ENCODE measurements at places on chromosomes 3 and 15. TPM values are rescaled to one million over a fixed set of nuclear protein-coding genes. Genes with fewer than 3 reads are reported as not detected.

The MGLL gene
- total RNA-seq = 58.0 TPM

GRCh38 chr3:10238345-10239183 is 9.7 kb upstream of the TATDN2 start:
- H3K27me3 ChIP-seq = no peaks in the 10 kb centered on the region
- no peak overlapping the region for H3K27ac ChIP-seq
- no peaks in the 10 kb centered on the region for H3K36me3 ChIP-seq
- DNase-seq = no peak
- H3K4me3 ChIP-seq = no peak overlapping the region

- H3K36me3 ChIP-seq = peaks cover 18% of the 10 kb centered on the region
- H3K27me3 ChIP-seq = no peaks in the 10 kb centered on the region
- no peak overlapping the region for H3K4me3 ChIP-seq
- no peak overlapping the region for H3K27ac ChIP-seq
- peaks cover 75% of the 10 kb centered on the region for H3K4me1 ChIP-seq
Observed at GRCh38 chr3:39814007-39814406, 4.6 kb downstream of the MYRIP start.

DNA sequence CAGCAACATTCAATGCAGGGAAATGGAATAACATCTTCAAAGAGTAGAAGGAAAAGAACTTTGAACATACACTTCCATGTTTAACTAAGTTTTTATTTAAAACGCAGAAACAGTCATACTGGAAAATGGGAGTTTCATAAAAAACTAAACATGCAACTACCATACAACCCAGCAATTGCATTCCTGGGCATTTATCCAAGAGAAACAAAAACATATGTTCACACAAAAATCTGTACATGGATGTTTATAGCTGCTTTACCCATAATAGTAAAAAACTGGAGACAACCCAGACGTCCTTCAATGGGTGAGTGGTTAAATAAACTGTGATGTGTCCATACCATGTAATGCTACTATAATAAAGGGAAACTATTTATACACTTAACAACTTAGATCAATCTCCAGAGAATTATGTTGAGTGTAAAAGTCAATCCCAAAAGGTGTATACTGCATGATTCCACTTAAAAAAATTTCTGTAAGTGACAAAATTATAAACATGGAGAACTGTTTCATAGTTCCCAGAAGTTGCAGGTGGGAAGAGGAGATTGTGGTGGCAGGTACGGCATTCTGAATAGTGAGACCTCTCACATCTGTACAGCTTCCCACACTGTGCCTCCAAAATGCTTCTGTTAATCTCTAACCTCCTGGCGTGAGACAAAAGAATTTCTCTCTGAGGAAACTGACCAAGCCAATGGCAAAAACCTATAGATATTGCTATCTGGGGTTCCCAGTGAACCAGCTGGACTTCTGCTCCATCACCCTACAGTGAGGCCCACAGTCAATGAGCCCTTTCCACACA is 23.1 kb downstream of the ISG20 start:
- DNase-seq = no peak
- no peak overlapping the region for H3K27ac ChIP-seq
- no peaks in the 10 kb centered on the region for H3K36me3 ChIP-seq
- H3K27me3 ChIP-seq = no peaks in the 10 kb centered on the region

The HCN4 gene
- total RNA-seq = not detected

- no peak overlapping the region for H3K4me3 ChIP-seq
- H3K27ac ChIP-seq = no peak overlapping the region
- no peaks in the 10 kb centered on the region for H3K4me1 ChIP-seq
Observed at GRCh38 chr3:184665101-184665500, 46.8 kb downstream of the MAGEF1 start.

DNA sequence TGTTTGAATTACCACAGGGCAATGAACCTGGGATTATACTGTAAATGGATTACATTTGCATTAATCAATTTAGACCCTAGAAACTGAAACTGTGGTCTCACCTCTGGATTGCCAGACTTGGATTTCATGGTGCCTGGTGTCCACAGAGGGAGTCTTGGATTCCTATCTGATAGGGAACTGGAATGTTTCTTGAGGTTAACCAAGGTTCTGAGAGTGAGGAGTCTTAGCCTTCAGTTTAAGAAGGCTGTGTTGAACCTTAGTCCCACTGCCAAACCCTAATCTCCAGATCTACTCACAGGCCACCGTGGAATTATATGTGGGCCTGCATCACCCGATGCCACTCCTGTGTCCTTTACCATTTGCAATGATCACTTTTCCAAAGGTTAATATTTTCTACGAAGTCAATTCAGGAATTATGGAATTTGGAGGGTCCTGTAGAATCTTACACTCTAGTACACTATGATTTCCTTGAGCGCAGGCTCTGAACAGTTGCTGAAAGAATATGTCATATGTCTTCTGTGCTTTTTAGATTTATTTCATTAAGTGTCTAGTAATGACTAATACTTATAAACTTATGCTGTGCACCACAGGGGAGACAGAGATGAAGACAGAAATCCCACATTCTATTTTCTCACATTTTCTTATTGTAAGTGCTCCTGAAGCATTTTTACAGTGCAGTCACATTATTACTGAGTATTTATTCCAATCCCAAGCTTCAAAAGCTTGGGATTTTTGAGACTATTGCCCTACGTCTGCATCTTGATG is 87.9 kb downstream of the EFL1 start:
- no peak overlapping the region for H3K27ac ChIP-seq
- DNase-seq = no peak
- H3K4me3 ChIP-seq = no peak overlapping the region
- no peaks in the 10 kb centered on the region for H3K27me3 ChIP-seq

DNA sequence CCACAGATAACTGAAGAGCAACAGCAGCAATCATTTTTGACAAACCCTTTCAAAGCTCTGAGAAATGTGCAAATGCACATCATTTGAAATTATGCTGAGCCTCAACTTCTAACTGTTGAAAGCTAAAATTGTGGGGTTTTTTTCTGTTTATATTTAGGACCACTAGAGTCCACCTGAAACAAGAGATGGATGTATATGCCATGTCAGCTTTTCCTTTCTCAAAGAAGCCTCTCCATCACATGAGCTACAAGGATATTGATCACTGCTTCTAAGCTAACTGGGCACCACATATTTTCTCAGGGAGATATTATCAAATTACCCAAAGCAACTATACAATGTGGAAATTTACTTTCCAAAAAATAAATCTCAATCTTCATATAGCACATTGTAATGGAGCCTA is 498.6 kb upstream of the ZNF385D start:
- DNase-seq = no peak
- H3K4me3 ChIP-seq = no peak overlapping the region
- H3K27ac ChIP-seq = no peak overlapping the region
- no peaks in the 10 kb centered on the region for H3K36me3 ChIP-seq
- H3K4me1 ChIP-seq = no peaks in the 10 kb centered on the region

GRCh38 chr3:175338775-175339535 is 479.8 kb downstream of the NAALADL2 start:
- no peak overlapping the region for H3K27ac ChIP-seq
- H3K27me3 ChIP-seq = no peaks in the 10 kb centered on the region
- DNase-seq = no peak
- no peaks in the 10 kb centered on the region for H3K4me1 ChIP-seq
- no peaks in the 10 kb centered on the region for H3K36me3 ChIP-seq
- H3K4me3 ChIP-seq = no peak overlapping the region

The MCF2L2 gene
- 12.2 TPM for total RNA-seq

- H3K36me3 ChIP-seq = no peaks in the 10 kb centered on the region
- no peak overlapping the region for H3K4me3 ChIP-seq
- peaks cover 44% of the 10 kb centered on the region for H3K4me1 ChIP-seq
- no peak for DNase-seq
- no peak overlapping the region for H3K27ac ChIP-seq
Observed at GRCh38 chr3:66419036-66419435, 81.8 kb downstream of the LRIG1 start.

The TEX9 gene
- total RNA-seq = 0.94 TPM

DNA sequence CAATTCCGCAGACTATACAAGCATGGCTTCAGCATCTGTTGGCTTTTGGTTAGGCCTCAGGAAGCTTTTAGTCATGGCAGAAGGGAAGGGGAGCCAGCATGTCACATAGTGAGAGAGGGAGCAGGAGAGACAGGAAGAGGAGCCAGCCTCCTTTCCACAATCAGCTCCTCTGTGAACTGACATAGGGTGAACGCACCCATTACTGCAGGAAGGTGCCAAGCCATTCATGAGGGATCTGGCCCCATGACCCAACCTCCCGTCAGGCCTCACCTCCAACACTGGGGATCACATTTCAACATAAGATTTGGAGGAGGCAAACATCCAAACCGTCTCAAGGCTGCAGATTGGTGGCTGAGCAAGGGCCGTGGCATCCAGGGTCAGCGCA is 106.3 kb downstream of the LRRK1 start:
- H3K27ac ChIP-seq = no peak overlapping the region
- DNase-seq = no peak
- peaks cover 96% of the 10 kb centered on the region for H3K36me3 ChIP-seq
- H3K27me3 ChIP-seq = no peaks in the 10 kb centered on the region
- H3K4me1 ChIP-seq = no peaks in the 10 kb centered on the region

DNA sequence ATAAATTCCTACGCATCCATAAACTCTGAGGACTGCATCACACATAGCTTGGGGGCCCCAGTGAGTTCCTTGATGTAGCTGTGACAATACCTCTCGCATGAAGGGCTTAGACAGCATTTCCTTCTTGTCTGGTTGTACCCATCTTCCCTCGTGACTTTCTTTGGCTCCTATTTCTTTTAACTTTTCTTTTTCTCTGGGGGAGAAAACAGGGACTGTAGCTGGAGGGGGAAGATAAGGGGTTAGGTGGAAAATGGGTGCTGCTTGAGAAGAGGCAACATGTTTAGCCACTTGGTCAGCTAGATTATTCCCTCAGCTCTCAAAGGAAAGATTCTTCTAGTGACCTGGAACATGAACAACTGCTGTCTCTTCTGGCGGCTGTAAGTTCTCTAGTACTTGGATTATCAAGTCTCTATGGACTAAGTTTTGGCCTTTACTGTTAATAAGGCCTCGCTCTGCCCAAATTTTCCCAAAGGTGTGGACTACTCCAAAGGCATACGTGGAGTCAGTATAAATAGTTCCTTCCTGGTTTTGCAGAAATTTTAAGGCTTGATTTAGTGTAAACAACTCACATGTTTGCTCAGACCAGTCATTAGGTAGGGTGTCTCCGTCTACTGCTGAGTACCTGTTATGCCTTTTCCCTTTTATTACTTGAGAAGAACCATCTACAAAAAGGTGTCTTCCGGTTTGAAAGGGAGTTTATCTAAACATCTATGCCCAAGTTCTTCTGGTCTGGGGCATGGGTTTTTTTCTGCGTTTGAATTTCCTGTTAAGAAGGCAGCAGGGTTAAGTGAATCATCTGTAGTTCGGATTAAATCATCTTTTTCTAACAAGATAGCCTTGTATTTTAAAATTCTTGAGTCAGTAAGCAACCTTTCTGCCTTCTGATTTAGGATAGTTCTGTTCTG is 21.0 kb upstream of the ATG7 start:
- H3K4me1 ChIP-seq = no peaks in the 10 kb centered on the region
- no peaks in the 10 kb centered on the region for H3K27me3 ChIP-seq
- no peak overlapping the region for H3K4me3 ChIP-seq
- no peaks in the 10 kb centered on the region for H3K36me3 ChIP-seq
- no peak overlapping the region for H3K27ac ChIP-seq

GRCh38 chr3:14210290-14210688 is 31.7 kb downstream of the LSM3 start:
- H3K27me3 ChIP-seq = no peaks in the 10 kb centered on the region
- no peak overlapping the region for H3K4me3 ChIP-seq
- H3K36me3 ChIP-seq = no peaks in the 10 kb centered on the region
- no peak overlapping the region for H3K27ac ChIP-seq
- no peaks in the 10 kb centered on the region for H3K4me1 ChIP-seq

GRCh38 chr3:27544372-27544865 is 60.2 kb upstream of the SLC4A7 start:
- no peak overlapping the region for H3K4me3 ChIP-seq
- no peaks in the 10 kb centered on the region for H3K4me1 ChIP-seq

DNA sequence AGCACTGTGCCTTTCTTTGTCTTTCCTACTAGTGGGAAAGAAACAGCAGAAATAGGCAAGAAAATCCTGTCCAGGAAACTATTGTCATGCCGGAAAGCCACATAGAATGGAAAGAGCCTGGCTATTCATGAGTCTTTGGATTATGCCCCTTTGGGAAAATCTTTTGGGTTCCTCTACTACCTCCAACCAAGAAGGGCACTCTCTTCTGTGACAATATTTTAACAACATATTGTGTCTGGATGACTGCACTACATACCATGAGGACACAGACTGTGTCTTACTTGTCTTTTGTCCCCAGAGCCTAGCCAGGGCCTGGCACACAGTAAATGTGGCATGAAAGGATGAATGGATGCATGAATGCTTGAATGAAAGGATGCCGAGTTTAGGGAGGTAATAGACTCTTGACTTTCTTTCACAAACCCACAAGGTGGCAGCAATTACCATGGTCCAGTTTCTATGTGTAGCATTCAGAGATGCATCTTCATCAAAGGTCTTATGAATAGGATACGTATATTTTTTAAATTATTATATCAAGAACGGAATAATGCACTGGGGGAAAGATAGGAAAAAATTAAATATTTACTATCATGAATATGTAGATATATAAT is 30.3 kb downstream of the ARL14 start:
- no peaks in the 10 kb centered on the region for H3K27me3 ChIP-seq
- H3K36me3 ChIP-seq = no peaks in the 10 kb centered on the region
- no peak overlapping the region for H3K4me3 ChIP-seq
- DNase-seq = peak; percentile 71
- no peak overlapping the region for H3K27ac ChIP-seq

The TRPM1 gene
- total RNA-seq = not detected

GRCh38 chr3:189132839-189133238 is 38.9 kb upstream of the TPRG1 start:
- H3K4me3 ChIP-seq = no peak overlapping the region
- no peaks in the 10 kb centered on the region for H3K27me3 ChIP-seq
- no peak overlapping the region for H3K27ac ChIP-seq

DNA sequence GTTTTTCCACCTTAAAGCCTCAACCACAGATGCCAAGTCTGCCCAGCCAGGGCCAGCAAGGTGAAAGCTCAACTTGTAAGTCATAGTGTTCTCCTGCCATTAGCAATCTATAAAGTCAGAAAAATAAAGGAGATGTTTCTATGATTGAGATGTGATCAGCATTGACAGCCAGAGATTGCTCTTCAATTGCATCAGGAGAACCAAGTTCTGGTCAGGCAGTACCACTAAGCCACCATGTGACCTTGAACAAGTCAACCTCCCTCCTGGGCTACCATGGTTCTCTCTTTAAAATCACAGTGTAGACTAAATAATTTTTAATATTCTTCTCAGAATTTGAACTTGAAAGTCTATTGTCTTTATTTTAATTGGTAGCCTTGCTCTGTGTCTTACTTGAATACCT is 220.3 kb upstream of the HES1 start:
- no peaks in the 10 kb centered on the region for H3K36me3 ChIP-seq
- no peak for DNase-seq
- H3K4me3 ChIP-seq = no peak overlapping the region
- no peak overlapping the region for H3K27ac ChIP-seq

Data from Karpas-422 (cell line).